ENCODE measurements at places on chromosomes 7 and 10.
A peak's percentile ranks its signal among the peaks of the same experiment; 100 is the strongest.

DNA sequence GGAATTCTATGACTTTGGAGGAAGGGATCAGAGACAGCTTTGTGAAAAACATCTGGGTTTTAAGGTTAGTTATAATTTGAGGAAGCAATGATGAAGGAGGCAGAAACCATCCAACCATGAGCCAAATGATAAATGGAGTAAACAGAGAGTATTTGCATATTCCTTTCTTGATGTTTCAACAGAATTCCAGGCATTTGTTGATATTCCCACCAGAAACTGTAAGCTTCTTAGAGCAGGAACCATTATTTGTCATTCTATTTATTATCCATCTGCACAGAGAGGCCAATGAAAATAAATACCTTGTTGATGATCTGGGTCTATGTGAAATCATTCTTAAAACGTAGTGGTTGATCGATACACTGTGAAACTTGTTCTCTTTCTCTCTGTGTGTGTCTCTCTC, 715.3 kb downstream of the INHBA start:
- DNase-seq = no peak

DNA sequence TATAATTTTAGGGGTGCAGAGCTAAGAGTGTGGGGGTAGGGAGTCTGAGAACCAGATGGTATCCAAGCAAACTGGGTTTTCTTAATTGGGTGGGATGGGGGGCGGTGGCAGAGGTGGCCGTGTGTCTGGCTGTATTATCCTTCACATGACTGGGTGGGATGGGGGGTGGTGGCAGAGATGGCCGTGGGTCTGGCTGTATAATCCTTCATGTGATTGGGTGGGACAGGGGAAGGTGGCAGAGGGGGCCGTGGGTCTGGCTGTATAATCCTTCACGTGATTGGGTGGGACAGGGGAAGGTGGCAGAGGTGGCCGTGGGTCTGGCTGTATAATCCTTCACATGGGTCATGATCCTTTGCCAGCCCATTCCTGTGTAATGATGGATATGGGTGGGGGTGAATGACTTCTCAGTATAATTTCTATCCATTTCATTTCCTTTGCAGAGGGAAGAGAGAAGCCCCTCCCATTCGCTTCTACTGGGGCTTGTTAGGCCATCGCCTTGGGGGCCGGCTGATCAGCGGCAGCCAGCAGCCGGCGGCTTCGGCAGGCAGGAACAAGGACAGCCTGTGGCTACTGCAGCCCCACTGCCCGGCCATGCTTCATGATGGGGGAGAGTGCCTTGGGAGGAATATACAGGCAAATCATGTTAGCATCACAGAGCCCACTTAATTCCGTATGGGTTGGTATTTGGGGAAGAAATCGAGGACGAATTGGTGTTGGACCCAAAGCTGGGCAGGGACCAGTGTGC, 179.6 kb upstream of the MKI67 start:
- DNase-seq = no peak

GRCh38 chr7:99666013-99666395, 13.8 kb downstream of the CYP3A5 start:
- DNase-seq = no peak

GRCh38 chr10:102347236-102347828, 48.2 kb upstream of the NFKB2 start:
- DNase-seq = no peak

GRCh38 chr7:5630670-5631069, 150.8 kb downstream of the RNF216 start:
- peak; percentile 24 for DNase-seq

DNA sequence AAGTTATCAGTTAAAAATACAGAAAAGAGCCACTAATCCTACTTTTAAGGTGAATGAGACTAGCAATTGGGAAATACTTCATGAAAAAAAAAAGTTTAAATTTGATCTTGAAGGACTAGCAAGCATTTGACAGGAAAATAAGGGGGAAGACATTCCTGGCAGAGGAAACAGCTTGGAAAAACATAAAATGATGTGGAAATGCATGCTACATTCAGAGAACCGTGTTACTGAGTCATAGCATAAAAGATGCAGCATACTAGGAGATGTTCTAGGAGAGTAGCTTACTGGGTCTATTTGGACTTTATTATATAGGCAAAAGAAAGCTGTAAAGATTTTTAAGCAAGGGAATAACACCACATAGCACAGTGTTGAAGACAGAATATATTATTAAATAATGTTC, 108.6 kb upstream of the COL1A2 start:
- DNase-seq = no peak

- no peak for DNase-seq
Observed at GRCh38 chr10:131435760-131436457, 124.4 kb upstream of the TCERG1L start.

GRCh38 chr7:102122026-102122425, 164.6 kb upstream of the SH2B2 start:
- no peak for DNase-seq

DNA sequence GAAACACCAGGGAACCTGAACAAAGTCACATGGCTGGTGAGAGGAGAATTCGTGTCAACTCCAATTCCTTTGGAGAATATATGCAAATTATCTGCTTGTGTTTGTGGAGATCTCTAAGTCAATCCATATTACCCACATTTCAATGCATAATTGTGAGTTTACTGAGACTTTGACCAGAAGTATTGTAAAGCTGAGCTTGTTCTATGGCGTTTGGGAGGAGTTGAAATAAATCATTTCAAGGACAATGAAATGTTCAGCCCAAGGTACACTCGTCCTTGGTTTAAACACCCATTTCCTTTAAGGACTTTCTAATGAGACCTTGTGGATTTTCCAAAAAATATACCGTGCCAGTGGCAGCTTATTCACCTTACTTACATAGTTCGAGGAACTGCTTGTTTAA, 186.6 kb upstream of the HDAC9 start:
- no peak for DNase-seq

DNA sequence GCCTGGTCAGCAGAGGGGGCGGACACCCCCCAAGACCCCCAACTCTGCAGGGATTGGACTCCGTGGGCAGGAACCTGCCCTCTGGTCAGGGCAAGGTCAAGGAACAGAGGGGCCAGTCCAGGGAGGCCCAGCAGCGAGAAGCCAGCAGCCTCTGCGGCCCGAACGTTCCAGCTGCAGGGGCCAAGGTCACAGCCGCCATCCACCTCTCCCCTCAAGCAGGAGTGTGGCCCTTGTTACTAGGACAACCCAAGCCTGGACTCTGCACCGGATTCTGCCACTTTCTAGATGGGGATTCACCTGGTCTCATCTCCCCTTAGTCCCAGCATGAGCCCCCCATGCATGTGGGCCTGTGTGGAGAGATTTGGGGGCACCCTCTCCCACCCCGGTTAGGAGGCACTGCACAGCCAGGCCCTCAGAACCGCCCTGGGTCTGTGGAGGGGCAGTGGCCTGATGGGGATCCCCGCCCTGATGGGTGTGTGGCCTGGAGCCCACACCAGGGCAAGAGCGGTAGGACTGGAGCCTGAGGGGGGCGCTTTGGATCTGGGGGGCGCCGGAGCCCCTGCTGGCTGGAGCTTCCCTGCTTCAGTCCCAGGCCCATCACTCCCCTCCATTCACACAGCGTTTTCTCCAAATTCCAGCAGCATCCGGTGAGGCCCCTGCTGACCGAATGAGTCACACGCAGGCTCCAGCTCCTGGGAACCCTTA, 18.1 kb downstream of the ADGRA1 start:
- DNase-seq = no peak

DNA sequence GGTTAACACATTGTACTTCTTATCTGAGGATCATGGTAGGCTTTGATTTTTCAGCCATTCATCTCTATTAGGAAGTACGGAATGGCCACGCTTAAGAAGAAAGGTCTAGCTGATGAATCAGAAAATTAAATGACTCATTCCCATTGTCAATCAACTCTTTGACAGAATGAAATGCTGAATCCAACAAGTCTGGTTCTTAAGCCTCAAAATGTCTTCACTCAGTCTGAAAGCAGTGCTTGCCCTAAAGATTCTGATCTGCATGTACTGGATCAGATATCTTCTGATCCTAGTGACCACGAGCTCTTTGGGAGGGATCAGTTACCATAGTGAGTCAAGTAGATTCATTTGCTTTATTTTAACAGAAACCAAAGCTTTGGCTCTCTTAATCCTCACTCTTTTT, 5.7 kb upstream of the CELF2 start:
- no peak for DNase-seq

DNA sequence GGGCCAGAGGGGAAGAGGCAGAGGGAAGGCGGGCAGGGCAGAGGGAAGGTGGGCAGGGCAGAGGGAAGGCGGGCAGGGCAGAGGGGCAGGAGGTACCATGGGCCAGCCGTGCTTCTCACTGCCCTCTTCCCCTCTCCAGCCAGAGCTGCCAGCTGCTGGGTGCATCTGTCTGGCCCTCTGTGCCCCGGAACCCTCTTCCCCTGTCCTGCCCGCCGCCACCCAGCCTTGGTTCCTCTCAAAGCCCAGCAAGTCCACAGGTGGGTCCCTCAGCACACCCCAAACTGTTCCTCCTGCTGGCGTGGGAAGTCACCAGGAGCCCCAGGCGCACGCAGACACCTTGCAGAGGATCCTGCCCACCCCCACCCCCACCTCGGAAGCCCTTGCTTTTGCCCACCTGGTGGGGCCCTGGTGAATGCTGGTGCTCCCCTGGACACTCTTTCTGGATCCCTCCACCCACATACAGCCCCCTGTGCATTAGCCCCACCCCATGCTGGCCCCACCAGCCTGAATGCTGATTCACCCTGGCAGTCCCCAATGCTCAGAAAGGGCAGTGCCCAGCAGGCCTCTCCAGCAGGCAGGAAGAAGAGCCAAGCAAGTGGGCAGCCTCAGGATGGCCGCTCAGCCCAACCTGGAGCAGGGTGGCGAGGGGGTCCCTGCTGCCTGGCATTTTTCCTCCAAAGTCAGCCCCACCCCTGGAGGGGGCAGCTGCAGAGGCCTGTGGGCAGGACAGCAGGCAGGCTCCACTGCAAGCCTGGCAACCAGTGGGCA, 1.9 kb upstream of the PWWP2B start:
- DNase-seq = no peak

GRCh38 chr7:44396496-44396895, 71.1 kb upstream of the CAMK2B start:
- no peak for DNase-seq

DNA sequence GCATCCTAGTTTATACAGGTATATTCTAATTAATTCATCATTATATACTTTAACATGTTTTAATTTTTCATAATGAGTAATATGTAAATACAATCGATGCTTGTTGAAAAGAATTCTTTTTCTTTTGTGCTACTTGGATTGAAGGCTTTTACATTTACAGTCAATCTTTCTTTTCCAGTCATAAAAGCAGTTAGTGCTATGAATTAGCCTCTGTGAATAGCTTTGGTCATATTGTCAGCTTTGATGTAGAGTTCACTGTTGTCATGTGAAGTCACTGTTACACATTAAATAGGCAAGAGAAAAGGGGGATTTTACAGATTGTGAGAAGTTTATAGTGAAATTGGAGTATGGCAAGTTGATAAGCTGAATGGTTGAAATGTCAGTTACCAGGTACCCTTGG, 103.3 kb upstream of the FAM133B start:
- no peak for DNase-seq
